Hippocampal formation (tissue), 2 donors: ENCODE measurements at places on chromosomes 6 and 20.

GRCh38 chr6:166956444-166957086, at the start of gene RNASET2:
Gene RNASET2 (minus strand): TSS chr6:166956550. CDS start chr6:166956182, 368 bp downstream.
- peak; percentile 90 for DNase-seq

- peak; percentile 3 for DNase-seq
Measured at GRCh38 chr6:33375143-33375671, 16.4 kb upstream of the KIFC1 start.

GRCh38 chr20:1862663-1863053, 32.5 kb upstream of the SIRPA start:
- DNase-seq, result no peak

GRCh38 chr6:76701610-76702009, 629.1 kb upstream of the IMPG1 start:
- no peak for DNase-seq

DNA sequence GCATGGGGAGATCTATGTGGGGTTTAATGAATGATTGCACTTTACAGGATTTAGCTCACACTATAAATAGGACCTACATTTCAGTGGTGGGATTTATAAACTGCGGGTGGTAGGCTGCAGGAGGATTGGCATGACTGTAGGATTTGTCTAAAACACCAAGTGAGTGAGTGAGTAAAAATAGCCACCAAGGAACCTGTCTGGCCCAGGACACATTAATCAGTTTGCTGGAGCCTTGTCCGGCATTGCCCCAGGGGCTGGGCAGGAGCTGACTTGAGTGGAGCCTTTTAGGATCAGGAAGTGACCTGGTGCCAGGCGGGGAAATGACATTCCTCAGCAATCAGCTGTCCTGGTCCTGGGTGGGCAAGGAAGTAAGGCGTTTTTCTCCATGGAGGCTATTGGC, 278.7 kb upstream of the PRND start:
- DNase-seq, result no peak

DNA sequence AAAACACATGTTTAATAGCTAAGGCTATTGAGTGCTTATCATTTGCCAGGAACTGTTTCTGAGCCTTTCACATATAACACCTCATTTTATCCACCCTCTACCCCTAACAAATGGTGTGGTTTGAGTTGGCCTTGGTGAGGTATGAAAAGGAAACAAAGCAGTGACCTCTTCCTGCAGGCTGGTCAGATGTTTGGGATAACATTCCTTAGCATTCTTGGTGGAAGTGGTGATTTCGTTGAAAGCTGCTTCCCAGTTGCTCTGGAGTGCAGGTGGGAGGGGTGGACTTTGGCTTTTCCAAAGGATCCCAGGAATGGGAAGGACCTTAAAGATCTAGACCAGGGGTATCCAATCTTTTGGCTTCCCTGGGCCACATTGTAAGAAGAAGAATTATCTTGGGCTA, 41.3 kb downstream of the CARMIL1 start:
- no peak for DNase-seq

GRCh38 chr6:47733879-47734558, 35.6 kb downstream of the ADGRF4 start:
- no peak for DNase-seq

- no peak for DNase-seq
Measured at GRCh38 chr20:10433014-10433622, 904 bp downstream of the MKKS start.

DNA sequence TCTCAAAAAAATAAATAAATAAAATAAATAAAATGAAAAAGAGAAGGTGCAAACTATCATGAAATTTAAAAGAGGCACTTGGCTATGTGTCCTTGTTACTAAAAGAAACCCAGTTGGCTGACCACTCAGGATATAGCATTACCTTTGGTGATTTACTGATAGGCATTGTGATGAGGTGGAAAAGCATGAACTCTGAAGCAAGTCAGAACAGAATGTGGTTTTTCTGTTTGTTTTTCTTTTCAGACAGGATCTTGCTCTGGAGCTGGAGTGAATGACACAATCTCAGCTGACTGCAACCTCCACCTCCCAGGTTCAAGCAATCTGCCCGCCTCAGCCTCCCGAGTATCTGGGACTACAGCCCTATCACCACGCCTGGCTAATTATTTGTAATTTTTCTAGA, 31.9 kb downstream of the ZNF184 start:
- no peak for DNase-seq

DNA sequence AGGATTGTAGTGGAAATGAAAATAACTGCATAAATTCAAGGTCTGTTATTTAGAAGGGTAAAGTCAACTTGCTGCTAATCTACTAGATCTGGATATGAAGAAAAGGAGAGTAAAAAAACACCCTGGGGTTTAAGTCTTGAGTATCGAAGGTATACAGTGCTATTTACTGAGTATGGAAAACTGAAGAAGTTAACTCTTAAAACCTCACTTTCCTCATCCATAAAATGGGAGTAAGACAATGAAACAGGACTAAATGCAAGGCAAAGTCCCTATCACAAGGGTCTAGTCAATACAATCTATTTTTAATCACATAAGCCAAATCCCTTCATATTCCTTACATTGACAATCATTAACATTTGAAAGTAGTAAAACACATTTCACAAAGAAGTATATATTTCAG, 2.2 kb downstream of the FBXO5 start:
- no peak for DNase-seq

DNA sequence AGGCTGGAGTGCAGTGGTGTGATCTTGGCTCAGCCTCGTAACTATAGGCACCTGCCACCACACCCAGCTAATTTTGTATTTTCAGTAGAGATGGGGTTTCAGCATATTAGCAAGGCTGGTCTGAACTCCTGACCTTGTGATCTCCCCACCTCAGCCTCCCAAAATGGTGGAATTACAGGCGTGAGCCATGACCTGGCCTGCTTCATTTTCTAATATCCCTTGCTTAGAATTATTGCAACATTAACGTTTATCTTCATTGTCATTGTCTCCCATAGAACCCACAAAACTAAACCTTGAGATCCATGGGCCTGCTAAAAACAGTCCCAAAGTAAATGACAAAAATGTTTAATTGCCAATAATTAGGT, 6.1 kb downstream of the EEF1A1 start:
- DNase-seq, result no peak

DNA sequence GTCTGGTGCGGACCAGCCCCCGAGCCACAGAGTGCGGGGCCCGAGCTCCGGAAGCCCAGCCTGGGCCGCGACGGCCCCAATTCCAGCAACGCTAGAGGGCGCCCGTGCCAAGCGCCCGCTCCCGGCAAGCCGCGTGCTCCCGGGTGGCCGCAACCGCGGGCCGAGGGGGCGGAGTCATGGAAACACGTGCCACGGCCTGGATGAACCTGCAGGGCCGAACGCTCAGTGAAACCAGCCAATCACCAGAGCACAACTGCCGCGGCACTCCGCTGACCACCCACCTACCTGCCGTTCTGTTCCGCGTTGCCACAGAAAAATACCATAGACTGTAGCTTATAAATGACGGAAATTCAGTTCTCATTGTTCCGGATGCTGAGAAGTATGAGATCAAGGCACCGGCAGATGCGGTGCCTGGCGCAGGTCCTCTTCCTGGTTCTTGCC, 85.7 kb upstream of the FOXC1 start:
- peak; percentile 26 for DNase-seq

GRCh38 chr6:116764961-116765841, at the start of gene FAM162B:
Gene FAM162B (minus strand): TSS chr6:116765719. CDS start chr6:116765576, 143 bp downstream.
- no peak for DNase-seq

- no peak for DNase-seq
Measured at GRCh38 chr20:6870559-6870958, 103.1 kb downstream of the BMP2 start.

- DNase-seq, result no peak
Measured at GRCh38 chr6:87824958-87825491, 123.0 kb upstream of the AKIRIN2 start.

- no peak for DNase-seq
Measured at GRCh38 chr6:146258206-146258605, 229.3 kb downstream of the GRM1 start.

- no peak for DNase-seq
Measured at GRCh38 chr6:142827991-142828390, 117.0 kb downstream of the HIVEP2 start.
